A549 treated with CpdA at 1 μM for 4 hours (cell line): ENCODE measurements at places on chromosomes 2 and 18. TPM values are rescaled to one million over a fixed set of nuclear protein-coding genes. Genes with fewer than 3 reads are reported as not detected.

The HOXD13 gene
- 0.16 to 0.34 TPM (median 0.30 TPM) in 5 replicates for total RNA-seq

The PASK gene
- total RNA-seq: 8.0 to 9.9 TPM (median 9.2 TPM) in 5 replicates

The MROH2A gene
- 0.10 to 0.19 TPM (median 0.13 TPM) in 3 of 5 replicates, not detected in the others for total RNA-seq

The MC5R gene
- not detected in 5 replicates for total RNA-seq

The MYCN gene
- not detected in 5 replicates for total RNA-seq

The RHOB gene
- 113 to 194 TPM (median 184 TPM) in 5 replicates for total RNA-seq

The DYNC1I2 gene
- 63.8 to 84.4 TPM (median 68.9 TPM) in 5 replicates for total RNA-seq

The TDRD15 gene
- total RNA-seq: not detected in 5 replicates

The CXCR1 gene
- not detected in 5 replicates for total RNA-seq

The DSG4 gene
- not detected in 5 replicates for total RNA-seq

The RIT2 gene
- not detected in 5 replicates for total RNA-seq

The EPB41L3 gene
- total RNA-seq: 0.11 to 0.82 TPM (median 0.39 TPM) in 5 replicates

The ASB18 gene
- not detected in 5 replicates for total RNA-seq

The ALPG gene
- total RNA-seq: 0.06 to 0.23 TPM (median 0.12 TPM) in 4 of 5 replicates, not detected in the other

The NPHP1 gene
- total RNA-seq: 8.0 to 10.3 TPM (median 8.9 TPM) in 5 replicates

The UGT1A6 gene
- total RNA-seq: 0.81 to 1.6 TPM (median 1.2 TPM) in 5 replicates

The ANKRD30BL gene
- not detected in 5 replicates for total RNA-seq

The MYO5B gene
- total RNA-seq: 12.3 to 14.5 TPM (median 12.7 TPM) in 5 replicates

The HTR2B gene
- total RNA-seq: 0.07 to 0.19 TPM (median 0.13 TPM) in 4 of 5 replicates, not detected in the other

The CDH20 gene
- total RNA-seq: not detected in 5 replicates

The HADHA gene
- 120 to 145 TPM (median 123 TPM) in 5 replicates for total RNA-seq

The IL18RAP gene
- total RNA-seq: 0.03 TPM in 1 of 5 replicates, not detected in the others

The GALNT14 gene
- 47.6 to 55.5 TPM (median 52.7 TPM) in 5 replicates for total RNA-seq

The FAHD2A gene
- 26.5 to 33.5 TPM (median 30.6 TPM) in 5 replicates for total RNA-seq

The PFN4 gene
- total RNA-seq: 1.0 to 1.7 TPM (median 1.2 TPM) in 5 replicates

The LOXHD1 gene
- total RNA-seq: not detected in 5 replicates

The SERPINB13 gene
- not detected in 5 replicates for total RNA-seq

The FBLN7 gene
- 0.42 to 0.51 TPM (median 0.45 TPM) in 5 replicates for total RNA-seq

The CHST10 gene
- total RNA-seq: 15.5 to 16.8 TPM (median 16.0 TPM) in 5 replicates

The CRYBA2 gene
- 0.44 TPM in 1 of 5 replicates, not detected in the others for total RNA-seq

The GRP gene
- not detected in 5 replicates for total RNA-seq

The ZNF532 gene
- 17.4 to 28.3 TPM (median 21.5 TPM) in 5 replicates for total RNA-seq

The IL1F10 gene
- not detected in 5 replicates for total RNA-seq

The ADGRF3 gene
- total RNA-seq: 0.09 to 0.31 TPM (median 0.12 TPM) in 5 replicates

The ZFP36L2 gene
- total RNA-seq: 20.0 to 27.7 TPM (median 24.5 TPM) in 5 replicates

The CROCC2 gene
- total RNA-seq: not detected in 5 replicates

The GAREM2 gene
- total RNA-seq: 7.5 to 9.7 TPM (median 7.6 TPM) in 5 replicates

The SCN3A gene
- 0.02 to 0.04 TPM (median 0.02 TPM) in 3 of 5 replicates, not detected in the others for total RNA-seq

The FBXO15 gene
- total RNA-seq: 0.67 to 1.3 TPM (median 0.78 TPM) in 4 of 5 replicates, not detected in the other

The PPIL3 gene
- 23.4 to 32.4 TPM (median 26.2 TPM) in 5 replicates for total RNA-seq

The DNAJC5G gene
- not detected in 5 replicates for total RNA-seq

The REEP1 gene
- total RNA-seq: 0.43 to 1.3 TPM (median 0.59 TPM) in 5 replicates

The ACMSD gene
- not detected in 5 replicates for total RNA-seq

The ZC3H6 gene
- 0.33 to 0.59 TPM (median 0.44 TPM) in 5 replicates for total RNA-seq

The UPP2 gene
- not detected in 5 replicates for total RNA-seq

The GKN2 gene
- total RNA-seq: 2.6 to 3.8 TPM (median 3.4 TPM) in 5 replicates

The ZNF396 gene
- total RNA-seq: 0.56 to 1.0 TPM (median 0.69 TPM) in 5 replicates

The DNAH7 gene
- total RNA-seq: 0.76 to 1.5 TPM (median 0.81 TPM) in 5 replicates

The DCC gene
- not detected in 5 replicates for total RNA-seq

The FOXI3 gene
- total RNA-seq: not detected in 5 replicates

The LIMS4 gene
- 0.56 to 0.88 TPM (median 0.74 TPM) in 5 replicates for total RNA-seq

The CTDSP1 gene
- 58.9 to 77.3 TPM (median 73.4 TPM) in 5 replicates for total RNA-seq
